ENCODE measurements at places on chromosomes 7 and 10.

DNA sequence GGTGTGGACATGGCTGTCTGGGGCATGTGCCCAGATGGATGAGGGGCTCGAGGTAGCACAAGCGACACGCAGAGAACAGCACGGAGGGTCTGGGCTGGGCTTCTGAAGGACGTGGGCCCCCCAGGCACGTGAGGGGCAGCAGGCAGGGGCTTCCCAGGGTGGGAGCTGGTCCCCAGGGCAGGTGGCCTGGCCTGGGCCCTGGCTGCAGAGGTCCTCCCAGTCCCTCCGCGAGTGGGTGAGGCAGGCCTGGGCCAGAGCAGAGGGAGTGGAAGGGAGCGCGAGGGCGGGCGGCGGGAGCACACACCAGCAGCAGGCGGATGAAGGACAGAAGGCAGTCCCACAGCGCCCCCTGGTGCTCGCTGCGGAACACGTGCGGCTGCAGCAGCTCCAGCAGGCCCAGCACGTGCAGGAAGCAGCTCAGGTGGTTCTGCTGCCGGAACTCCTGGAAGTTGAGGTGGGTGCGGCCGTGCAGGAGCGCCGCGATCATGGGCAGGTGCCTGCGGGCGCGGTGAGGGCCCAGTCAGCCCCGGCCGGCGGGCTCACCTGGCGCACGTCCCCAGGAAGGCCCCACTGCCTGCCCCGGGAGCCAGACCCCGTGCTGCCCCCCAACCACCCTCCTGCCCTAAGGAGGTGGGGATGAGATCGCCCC is 14.7 kb upstream of the MICALL2 start:
- peak; percentile 87 for DNase-seq

GRCh38 chr10:100725869-100726426 is 19.4 kb upstream of the PAX2 start:
- DNase-seq: no peak

GRCh38 chr7:3028758-3029093 is 14.9 kb downstream of the CARD11 start:
- DNase-seq: no peak

- DNase-seq: no peak
Observed at GRCh38 chr7:27030393-27031050, 65.3 kb downstream of the HOXA1 start.

DNA sequence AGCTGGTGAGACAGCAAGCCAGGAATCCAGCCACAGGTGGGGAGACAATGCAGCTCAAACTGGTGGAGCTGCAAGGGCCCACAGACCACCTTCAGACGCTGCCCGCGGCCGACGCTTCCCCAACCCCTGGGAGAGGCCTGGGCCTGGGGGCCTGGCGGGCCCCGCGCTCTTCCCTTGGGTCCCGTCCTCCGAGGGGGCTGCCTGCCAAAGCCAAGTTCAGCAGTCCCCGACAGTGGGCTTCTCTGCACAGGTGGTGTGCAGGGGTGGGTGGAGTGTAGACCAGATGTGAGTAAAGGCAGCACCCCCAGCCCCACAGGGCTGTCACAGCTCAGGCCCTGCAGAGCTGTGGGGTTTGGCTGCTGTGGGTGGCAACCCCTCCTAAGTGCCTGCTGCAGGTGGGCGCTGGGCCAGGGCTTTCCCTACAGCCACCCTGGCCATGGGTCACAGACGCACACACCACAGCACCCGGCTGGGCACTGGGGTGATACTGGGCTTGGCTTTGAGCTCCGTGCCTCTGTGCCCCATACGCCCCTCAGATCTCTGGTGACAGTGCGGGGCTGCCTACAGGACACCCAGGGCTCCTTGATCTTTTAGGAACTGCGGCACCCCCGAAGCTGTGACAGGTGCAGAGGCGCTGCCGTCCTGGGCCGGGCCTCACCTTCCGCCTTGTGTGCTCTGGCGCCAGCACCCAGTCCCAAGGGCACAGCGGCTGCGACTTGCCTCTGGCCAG is 20.5 kb downstream of the BNIP3 start:
- no peak for DNase-seq

GRCh38 chr10:11610166-11610825 is 1.2 kb downstream of the USP6NL start:
- DNase-seq: no peak

DNA sequence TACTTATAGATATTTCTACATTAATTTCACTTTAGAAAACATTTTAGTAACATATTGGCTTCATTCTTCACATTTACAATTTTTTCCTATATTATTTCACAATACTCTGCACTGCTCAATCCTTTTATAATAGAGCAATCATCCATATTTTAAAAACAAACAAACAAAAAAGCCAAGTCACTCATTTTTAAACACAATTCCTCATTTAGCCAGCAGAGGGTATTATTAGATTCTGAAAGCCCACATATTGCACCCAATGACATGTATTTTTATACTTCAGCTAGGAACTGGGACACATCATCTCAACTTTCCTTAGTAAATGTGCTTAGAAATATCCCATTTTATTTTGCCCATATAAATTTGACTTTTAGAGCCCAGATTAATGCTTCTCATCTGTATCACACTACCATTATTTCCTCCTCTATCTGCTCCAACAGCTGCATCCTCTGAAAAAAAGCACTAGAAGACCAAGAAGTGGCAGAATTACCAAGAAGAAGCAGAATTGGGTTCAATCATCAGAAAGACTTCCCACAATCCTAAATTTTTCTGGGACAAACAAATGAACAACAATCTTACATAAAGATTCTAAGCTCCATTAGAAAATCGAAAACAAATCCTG is 29.5 kb downstream of the CTNNA3 start:
- DNase-seq: peak; percentile 32

DNA sequence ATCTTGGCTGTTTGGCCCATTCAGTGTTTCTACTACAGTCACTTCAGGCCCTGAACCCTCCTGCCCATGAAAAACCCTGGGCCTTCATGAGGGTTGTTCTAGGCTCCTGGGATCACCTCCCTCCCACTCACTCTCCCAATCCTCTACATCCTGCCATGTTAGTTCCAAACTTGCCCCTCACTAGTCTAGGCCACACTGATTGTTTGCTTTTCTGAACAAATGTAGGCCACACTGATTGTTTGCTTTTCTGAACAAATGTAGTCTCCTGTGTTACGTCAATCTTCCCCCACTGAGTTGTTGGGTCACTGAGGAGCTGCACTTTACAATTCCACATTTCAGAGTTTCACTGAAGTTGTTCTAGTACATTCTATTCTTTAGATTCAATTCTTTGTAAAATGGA is 5.3 kb upstream of the ALDH18A1 start:
- no peak for DNase-seq

- no peak for DNase-seq
Observed at GRCh38 chr7:47521011-47521795, 60.7 kb downstream of the TNS3 start.

DNA sequence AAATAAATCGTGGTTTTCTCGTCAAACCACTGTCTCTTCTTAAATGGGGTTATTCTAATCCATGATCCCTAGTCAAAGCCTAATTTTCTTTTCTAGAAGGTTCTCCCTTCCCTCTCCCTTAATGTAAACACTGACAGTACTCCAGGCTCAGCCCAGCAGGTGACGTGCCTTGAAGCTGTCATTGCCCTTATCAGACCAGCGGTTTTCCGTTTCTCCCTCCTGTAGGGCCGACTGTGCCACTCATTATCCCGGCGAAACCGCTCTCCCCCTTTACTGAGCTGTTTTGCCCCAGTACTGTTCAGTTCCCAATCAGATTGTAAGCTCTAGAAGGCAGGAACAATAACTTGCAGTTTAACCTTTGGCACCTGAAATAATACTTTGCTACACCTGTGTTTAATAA is 153.5 kb upstream of the RHEB start:
- DNase-seq: no peak

DNA sequence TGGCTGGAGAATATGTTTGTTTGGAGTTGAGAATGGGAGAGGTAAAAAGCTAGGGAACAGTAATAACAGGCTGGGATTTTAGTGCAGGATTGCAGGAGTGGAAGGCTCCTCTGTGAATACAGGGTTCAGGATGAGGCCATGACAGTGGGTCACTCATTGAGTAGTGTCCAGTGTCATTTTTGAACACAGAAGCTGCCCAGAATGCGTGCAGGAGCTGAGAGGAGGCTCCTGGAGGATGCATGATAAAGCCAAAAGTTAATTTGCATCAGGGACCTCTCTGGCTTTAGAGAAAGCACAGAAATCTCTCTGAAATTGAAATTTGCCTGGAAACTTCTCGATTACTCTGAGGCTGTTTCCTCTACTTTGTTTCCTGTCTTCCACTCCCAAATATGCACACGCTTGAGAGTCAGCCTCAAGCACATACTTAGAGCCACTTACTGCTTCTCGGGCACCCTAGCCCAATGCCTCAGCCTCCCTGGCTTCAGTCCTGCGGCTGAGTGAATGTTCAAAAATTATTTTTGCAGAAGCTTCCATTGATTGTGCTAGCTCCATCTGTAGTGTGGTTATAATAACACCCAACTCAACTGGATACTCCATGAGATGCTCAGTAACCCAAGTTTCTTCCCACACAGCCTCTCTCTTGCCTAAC is 1.8 kb upstream of the GALNT17 start:
- DNase-seq: no peak

DNA sequence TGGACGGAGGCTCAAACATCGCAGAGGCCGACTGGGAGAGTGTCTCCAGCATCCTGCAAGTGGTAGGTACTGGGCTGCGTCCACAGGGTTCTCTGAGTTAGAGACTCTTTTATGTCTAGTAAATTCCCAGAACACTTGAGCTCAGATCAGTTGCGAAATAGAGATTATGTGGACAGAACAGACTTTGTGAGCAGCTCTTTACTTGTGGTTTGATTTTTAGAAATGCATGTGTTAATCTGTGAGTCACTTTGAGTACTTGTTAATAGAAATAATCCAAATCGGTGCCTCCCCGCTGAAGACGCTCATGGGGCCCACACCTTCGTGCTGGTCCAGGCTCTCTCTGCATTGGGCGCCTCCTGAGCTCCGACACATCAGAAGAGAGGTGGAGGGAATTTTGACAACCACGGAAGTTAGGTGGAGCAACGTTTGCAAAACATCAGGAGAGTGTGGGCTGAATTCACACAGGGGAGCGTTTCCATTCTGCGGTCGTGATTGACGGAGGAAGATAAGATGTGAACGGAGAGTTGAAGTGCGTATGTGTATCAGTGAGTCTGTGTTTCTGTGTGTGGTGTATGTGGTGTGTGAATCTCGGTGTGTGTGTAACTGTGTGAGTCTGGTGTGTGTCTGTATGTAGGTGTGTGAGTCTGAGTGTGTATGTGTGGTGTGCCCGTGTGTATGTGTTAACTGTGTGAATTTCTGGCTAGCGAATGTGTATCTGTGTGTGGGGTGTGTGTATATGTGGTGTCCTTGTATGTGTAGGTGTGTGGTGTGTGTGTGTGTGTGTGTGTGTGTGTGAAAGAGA is 32.1 kb downstream of the PFKP start:
- no peak for DNase-seq

DNA sequence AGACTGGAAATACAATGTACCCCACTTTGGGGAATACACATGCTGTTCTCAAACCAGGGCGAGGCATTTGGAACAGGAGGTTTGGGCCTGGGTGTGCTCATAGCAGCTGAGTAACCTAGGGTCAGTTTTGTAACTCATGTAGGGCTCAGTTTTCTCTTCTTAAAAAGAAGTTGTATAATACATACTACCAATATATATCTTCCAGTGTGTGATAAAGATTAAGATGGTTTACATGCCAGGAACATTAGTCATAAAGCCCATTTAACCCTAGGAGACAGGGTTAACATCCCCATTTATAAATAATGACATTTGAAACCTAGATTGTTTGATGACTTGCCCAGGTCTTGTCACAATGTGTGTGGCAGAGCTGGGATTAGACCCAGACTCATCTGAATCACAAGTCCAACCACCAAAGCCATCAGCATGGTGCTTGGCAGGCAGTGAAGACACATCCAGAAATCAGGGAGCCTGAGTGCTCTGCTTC is 6.0 kb downstream of the AKR1B10 start:
- no peak for DNase-seq

DNA sequence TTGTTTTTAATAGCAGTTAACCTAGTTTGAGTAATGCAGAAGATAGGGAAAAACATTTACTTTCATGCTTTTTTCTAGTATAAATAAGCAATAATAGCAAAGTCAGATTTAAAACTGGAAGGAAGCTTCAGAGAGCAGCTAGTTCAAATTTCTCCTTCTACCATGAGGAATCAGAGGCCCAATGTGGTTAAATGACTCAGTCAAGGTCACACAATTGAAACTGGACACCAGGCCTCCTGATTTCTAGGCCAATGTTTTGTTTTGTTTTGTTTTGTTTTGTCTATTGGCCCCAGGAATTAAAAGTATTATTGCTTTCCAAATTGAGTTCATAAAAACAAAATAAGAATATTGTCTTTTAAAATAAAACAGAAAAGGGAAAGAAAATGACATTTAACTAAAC is 122.3 kb downstream of the TRIL start:
- no peak for DNase-seq

DNA sequence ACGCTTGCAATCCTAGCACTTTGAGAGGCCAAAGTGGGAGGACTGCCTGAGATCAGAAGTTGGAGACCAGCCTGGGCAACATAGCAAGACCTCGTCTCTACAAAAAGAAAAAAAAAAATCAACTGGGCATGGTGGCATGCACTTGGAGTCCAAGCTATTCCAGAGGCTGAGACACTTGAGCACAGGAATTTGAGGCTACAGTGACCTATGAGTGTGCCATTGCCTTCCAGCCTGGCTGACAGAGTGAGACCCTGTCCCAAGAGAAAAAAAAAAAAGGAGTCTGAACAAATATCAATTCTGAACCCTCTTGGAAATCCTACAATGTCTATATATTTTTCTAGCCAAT is 126.8 kb upstream of the NRP1 start:
- DNase-seq: no peak

DNA sequence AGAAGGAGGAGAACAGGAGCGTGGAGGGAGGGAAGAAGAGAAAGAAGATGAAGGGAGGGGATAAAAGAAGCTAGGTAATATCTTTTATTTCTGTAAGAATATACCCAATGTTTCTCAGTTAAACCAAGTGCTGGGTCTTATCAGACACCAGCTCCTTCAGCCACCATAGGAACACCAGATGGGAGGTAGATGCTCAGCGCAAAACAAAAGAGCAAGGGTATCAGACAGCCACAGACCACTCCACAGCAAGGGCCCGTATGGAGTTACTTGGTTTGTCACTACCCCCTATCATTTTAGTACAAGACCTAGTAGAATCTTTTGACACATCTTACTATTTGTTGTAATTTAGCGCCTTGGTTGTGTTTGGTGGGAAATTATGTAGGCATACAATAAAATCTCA is 65.9 kb upstream of the FAM133B start:
- DNase-seq: no peak

GRCh38 chr7:91263384-91264045 is 718 bp upstream of the FZD1 start:
- DNase-seq: no peak

DNA sequence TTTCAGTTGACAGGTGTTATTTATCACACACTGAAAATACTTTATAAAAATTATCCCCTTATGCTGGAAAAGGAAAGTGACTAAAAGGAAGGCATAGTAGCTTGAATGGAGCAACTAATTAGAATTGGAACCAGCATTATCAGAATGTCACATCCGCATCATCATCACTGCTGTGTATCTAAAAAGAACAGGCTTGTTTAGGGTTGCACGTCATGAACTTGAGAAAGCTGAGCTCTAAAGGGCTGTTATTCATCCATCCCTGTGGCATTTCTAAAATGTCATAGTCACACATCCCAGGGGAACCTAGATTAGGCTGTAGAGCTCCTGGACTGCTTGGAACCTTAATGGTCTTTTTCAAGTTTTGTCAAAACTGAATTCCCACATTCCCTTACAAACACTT is 54.4 kb downstream of the KLHDC10 start:
- no peak for DNase-seq

- DNase-seq: no peak
Observed at GRCh38 chr7:132950725-132951124, 131.2 kb downstream of the CHCHD3 start.
